ENCODE measurements at places on chromosomes 6 and 20.

DNA sequence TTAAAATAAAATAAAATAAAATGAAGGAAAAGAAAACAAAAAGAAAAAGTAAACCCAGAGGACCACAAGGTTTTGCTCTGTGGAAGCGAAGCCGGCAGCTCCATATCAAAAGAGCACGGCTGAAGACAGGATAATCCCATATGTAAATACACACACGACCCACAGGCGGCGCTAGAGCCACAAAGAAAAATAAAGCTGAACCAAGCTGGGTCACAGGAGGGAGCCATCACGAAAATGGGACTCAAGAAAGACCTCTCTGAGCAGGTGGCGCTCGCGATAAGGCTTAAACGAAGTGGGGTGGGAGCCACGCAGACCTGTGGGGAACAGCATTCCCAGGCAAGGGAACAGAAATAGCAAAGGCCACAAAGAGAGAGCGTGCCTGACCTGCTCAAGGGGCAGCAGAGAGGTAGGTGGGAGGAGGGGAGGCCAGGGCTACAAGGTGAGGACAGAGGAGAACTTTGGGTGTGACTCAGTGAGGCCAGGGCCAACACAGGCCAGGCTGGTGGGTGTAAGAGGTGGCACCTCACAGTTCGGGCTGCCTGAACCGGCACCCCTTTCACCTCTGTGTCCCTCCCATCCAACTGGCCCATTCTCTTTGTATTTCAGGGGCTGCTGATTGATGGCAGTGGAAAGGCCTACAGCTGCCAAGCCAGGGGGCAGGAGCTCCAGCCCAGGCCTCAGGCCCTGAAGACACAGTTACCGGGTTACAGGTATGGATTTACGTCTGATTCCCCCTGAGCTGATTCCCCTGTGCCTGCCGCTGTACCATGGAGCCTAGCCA, 26.0 kb downstream of the PTGIS start:
- DNase-seq: peak; percentile 70

GRCh38 chr6:159852877-159853276, 37.9 kb upstream of the MAS1 start:
- DNase-seq: peak; percentile 40

- DNase-seq: no peak
Observed at GRCh38 chr6:7681449-7681848, 44.5 kb upstream of the BMP6 start.

DNA sequence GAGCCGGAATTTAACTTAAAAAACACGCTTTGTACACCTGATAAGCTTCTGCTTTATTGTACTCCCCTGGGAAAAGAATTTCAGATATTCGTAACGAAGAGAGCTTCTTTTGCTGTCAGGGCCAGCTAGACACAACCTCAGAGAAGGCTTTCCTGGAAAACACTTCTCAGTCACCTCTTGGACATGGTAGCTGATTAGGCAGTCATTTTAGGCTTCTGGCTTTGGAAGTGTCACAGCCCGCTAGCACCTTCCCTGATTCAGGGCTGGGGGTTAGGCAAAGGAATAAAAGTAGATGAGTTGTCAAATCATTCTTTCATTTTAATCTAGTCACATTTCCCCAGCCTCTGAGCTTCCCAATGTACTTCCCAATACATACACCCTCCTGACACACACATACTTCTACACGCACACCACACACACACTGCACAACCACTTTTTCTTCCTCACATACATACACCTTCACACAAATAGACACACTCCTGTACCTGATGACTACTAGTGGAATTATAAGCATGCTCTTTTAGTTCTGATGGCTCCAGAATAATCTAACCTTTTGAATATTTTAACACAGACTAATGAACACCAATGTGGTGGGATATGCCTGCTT, 34.9 kb upstream of the TINAG start:
- DNase-seq: no peak

DNA sequence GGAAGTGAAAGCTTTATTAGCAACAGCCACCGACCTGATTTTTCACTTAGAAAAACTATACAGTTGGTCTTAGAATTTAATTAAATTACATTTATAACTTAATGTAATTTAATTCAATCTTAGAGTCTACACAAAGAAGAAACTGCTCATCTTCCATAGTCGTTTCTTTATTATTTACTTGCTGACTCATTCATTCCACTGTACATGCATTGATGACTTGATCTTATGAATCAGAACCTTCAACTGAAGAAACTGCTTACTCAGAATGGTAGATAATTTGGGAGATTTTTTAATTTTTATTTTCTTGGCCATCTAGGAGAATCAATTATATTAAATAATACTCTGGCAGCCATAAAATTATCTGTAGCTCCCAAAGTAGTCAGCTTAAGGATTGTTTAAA, 1021.6 kb upstream of the FLRT3 start:
- DNase-seq: no peak

- no peak for DNase-seq
Observed at GRCh38 chr20:21564127-21564773, 50.4 kb upstream of the NKX2-2 start.

DNA sequence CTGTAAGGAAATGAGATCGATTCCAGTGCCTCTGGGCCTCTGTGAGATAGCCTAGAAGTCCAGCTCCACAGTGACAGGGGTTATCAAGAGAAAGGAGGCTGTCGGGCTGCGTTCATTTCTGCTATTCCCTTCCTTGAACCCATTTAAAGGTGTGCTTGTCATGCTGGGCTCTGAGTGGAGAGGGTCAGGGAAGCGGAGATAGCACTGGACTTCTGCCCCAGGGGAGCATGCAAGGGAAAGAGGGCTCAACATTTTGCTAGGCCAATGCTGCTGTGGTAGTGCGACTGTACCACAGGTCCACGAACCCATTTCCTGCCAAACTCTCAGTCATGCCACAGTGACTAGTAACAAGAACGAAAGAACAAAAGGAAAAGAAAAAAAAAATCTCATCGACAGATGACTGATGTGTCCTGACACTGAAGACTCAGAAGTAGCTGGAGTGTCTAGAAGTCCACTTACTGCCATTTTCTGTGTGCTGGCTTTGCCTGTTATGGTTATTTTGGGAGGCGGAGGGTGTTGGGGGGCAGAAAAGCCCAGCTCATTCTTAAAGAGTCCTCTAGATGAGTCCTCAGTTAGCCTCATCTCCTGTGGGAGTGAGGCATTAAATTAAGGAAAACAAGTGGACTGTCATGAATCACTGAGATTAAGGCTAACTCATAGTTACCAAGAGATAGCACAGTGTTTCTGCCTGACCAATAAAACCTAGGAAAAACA, 8.1 kb downstream of the NEDD9 start:
- DNase-seq: no peak

DNA sequence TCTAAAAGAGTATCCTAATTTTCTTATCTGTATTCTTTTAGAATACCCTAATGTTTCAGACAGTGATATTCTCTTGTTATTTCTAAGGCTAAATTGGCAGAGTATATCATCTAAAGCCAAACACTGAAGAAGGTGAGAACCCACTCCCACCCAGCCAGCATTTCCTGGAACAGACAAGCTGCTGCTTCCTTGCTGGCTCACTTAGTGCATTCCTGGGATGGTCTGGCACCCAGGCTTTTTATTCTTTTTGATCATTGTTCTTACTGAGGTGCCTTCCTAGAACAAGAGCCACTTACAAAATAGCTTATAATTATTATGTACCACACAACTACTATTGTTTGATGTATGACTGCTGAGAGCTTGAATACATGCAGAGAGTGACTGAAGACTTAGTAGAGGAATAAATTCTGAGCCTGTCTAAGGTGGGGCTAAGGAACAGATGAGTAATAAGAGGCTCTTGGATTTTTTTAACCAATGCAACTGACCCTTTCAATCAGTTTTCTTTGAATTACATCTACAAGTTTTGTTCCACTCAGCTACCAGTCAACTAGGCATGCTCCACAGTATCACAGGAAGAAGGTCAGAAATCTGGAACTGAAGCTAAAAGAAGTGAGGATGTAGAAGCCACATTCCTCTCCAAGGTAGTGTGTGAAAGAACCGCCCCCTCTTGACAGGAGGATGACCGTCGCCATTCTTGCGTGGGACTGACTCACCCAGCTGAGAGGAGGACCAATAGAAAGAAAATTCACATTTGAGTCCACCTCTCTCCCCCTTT, 30.1 kb downstream of the PRPH2 start:
- DNase-seq: no peak

- no peak for DNase-seq
Observed at GRCh38 chr20:1775117-1775516, 117.5 kb upstream of the SIRPG start.

DNA sequence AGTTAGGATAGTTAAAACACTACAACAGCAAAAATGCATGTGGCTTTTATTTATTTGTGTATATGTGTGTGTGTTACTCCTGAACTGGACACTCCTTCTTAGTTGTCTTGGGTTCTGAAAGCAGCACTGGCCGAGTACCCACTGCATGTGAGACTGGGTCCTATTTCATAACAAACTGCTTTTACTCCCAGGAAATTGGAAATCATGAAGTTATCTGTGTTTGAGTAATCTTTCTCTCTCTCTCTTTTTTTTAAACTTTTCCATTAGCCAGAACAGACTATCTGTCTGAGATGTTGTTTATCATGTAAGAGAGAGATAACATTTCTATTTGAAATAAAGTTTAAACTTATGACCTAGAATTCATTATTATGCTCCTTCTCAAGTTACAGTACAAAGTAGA, 110.4 kb downstream of the LIN28B start:
- DNase-seq: no peak

DNA sequence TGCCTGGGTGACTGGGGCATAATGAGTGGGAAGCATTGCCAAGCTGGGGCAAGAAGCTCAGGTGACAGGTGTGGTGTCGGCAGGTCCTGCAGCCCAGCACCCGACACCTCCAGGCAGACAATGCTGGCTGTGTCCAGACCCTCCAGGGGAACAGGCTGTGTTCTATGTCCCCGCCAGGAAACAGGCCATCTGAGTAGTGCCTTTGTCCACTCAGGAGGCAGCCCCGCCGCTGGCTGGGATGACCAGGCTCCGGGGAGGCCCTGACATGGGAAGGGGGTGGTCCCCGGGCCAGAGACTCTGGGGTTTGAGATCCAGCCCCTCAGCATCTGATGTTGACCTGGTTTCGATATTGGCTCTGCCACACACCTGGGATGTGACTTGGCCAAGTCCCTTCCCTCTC, 28.4 kb downstream of the SNPH start:
- DNase-seq: no peak

DNA sequence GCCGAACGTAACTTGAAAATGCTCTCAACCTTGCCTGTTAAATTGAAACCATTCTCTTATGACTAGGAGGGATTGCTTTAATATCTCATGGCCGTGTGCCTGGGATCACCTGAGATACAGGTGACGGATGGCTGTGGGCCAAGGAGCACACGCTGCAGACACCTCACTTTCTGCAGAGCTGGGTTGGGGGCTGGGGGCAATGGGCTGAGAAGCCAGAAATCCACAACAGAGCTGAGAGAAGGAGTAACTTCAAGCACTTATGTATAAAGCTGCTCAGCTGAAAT, 170.9 kb downstream of the DTNBP1 start:
- no peak for DNase-seq
